Calu3 (cell line): ENCODE measurements at places on chromosomes 1 and 21. TPM values are rescaled to one million over a fixed set of nuclear protein-coding genes. Genes with fewer than 3 reads are reported as not detected.
A peak's percentile ranks its signal among the peaks of the same experiment; 100 is the strongest.

DNA sequence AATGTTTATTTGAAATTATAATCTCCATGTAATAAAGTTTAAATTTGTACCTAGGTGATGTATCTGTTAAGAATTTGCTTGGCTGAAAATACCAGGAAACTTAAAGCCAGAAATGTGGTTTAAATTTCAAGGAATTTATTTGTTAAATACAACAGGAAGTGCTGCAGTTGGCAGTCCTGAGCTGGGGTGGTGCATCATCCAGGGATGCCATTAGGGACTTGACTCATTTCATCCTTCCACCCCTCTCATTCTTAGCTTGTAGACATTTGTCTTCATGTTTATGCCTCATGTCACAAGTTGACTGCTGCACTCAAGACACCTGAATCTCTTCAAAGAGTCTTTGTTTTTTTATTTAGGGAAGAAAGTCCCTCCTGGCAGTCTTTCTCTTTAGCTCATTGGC is 175.9 kb downstream of the LHX8 start:
- no peak overlapping the region for H3K4me3 ChIP-seq
- H3K4me1 ChIP-seq: no peaks in the 10 kb centered on the region
- no peaks in the 10 kb centered on the region for H3K36me3 ChIP-seq
- H3K27ac ChIP-seq: no peak overlapping the region
- H3K27me3 ChIP-seq: no peaks in the 10 kb centered on the region
- peak; percentile 1 for DNase-seq

The TSSK3 gene
- total RNA-seq: 1.8 and 5.1 TPM in 2 replicates

The LRRC39 gene
- total RNA-seq: 0.42 and 0.88 TPM in 2 replicates

The RC3H1 gene
- 42.1 and 44.2 TPM in 2 replicates for total RNA-seq
